GM23248 (cell line): ENCODE measurements at places on chromosomes 12 and 14. TPM values are rescaled to one million over a fixed set of nuclear protein-coding genes. Genes with fewer than 3 reads are reported as not detected.

Gene PKP2
- 0.13 and 0.22 TPM in 2 replicates for total RNA-seq

Gene SMIM41
- not detected in 2 replicates for total RNA-seq

Gene DHRS2
- total RNA-seq, result not detected in 2 replicates

Gene CLEC4A
- total RNA-seq, result not detected in 2 replicates

Gene DDN
- total RNA-seq, result 0.13 TPM in 1 of 2 replicates, not detected in the other

Gene CCDC60
- total RNA-seq, result not detected in 2 replicates

Gene GZMH
- total RNA-seq, result not detected in 2 replicates

DNA sequence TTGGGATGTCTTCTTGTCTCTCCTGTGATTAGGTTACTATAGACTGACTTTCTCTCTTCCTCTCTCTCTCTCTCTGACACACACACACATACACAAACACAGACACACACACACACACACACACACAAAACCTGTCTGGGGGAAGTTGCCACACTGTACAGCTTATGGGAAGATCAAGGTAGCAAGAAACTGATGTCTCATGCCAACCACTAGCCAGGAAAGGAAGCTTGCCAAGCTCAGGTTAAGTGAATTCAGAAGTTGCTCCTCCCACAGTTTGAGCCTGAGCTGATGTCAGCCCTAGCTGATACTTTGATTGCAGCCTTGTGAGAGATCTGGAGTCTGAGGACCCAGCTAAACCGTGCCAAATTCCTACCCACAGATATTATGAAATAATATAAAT is 67.1 kb downstream of the PPFIA2 start:
- DNase-seq, result no peak

DNA sequence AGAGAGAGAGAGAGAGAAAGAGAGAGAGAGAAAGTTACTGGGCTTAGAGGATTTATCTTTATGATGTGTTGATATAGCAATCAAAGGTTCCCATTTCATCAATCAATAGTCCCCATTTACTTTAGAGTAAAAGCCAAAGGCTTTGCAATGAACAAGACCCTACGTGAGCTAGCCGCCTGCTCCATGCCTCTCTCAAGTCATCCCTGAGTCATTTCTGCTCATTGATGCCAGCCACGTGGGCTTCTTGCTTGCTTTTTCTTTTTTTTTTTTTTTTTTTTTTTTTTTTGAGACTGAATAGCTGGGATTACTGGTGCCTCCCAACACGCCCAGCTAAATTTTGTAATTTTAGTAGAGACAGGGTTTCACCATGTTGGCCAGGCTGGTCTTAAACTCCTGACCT is 70.9 kb downstream of the GPR135 start:
- peak; percentile 35 for DNase-seq

DNA sequence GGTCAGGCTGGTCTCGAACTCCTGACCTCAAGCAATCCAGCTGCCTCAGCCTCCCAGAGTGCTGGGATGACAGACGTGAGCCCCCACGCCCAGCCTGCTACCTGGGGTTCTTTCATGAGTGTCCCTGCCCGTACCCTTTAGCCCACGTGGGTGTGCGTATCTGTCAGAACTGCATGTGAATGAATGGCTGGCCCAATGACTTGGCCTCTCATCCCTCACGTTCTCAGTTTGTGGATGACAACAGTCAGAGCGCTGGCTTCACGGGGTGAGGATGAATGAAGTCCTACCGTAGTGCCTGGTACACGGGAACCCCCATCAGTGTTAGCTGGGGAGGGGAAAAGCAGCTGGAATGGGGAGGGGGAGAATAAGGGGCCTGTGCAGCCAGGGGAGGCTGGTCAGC is 16.1 kb upstream of the ZDHHC22 start:
- no peak for DNase-seq

DNA sequence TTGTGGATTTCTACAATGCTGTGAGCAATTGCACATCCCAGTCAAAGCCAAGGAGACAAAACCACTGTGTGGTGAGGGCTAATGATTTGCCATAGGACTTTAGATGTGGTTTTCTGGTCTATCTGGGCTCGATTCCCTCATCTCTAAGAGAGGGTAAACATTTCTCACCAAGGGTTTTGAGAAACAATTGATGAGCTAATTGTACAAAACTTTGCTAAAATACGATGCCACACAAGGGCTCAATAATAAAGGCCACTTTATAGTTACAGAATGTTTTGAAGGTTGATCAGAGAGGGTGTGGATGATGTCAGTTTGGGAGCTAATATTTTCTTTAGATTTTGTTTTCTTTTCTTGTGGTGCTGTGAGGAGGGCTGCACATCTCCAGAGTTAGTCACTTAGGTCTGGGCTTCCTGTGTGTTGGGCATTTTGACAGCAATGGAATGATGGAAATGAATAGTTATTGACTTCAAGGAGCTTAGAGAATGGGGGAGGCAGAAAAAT is 60.8 kb upstream of the SLC38A4 start:
- DNase-seq, result peak; percentile 90

DNA sequence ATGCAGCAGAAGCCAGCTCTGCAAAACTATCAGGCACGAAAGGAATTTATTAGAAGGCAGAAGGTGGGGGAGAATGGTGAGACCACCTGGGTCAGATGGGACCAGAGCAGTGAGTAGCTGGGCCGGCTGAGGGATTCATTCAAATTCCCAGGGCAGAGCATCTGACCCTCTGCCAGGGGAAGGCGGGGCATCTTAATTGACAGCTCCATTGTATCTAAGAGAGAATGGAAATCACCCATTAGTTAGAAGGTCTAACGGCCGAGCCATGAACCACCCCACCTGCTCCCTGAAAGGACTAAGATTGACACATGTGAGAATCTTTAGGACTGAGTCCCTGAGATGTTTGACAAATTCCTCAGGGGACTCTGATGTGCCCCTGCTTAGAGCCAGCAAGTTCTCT is 83.7 kb downstream of the PHETA1 start:
- no peak for DNase-seq

DNA sequence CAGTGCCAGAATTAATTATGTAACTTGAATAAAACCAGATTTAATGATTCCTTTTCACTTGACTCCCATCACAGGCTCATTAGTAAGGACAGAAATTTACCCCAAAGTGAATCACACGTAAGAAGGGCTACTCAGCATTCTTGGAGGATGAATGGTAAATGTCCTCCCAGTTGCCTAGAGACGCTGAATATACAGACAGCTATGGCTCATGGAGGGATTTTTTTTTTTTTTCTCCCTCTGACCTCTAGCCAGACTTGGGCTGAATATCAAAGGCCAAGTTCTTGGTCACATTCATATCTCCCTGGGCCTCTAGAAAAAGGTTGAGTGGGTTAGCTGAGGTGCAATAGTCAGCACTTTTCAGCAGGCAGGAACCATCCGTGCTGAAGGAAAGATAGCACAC is 77.5 kb downstream of the PHLDA1 start:
- DNase-seq, result peak; percentile 99

GRCh38 chr12:16189849-16190248 is 87.6 kb downstream of the SLC15A5 start:
- peak; percentile 58 for DNase-seq

DNA sequence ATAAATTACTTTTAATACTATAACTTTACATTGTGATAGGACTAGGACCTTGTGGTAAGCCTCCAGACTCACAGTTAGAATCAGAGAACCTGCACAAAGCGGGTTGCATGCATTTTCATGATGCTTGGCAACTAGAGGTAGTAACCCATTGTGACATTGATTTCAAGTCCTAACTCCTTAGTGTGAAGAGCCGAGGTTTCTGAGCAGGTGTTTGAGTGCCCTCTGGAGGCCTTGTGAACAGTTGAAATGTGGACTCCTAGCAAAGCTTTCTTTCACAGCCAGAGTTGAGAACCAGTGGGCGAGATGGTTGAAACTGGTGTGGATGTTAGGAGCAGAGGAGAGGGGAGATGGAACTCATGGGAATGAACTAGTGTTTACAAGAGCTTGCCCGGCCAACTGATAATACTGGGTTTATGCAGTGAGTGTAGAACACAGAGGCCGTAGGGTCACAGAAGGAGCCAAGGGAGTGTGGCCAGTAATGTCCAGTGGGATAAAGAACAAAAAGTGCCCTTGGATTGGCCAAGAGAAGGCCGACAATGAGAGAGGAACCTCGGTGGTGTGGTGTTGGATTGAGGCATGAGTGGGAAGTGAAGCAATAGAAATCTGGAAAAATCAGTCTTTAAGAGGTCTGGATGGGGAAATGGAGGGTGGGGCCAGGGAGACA is 10.9 kb downstream of the ZNF664 start:
- peak; percentile 85 for DNase-seq

DNA sequence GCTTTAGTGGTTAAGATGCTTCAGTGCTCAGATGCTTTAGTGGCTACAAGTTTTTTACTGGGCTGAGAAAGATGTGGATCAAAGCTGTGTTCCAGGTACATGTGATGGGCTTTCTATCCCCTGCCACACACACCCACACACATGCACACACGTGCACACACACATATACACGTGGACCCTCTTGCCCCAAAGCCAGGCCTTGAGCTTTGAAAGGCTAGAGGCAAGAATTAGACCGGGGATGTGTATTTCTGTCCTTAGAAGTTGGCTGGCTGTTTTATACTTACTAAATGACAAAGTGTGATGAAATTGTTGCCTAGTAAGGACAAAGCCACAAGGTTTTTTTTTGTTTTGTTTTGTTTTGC is 376.5 kb downstream of the C12orf75 start:
- peak; percentile 4 for DNase-seq

- DNase-seq, result peak; percentile 56
Observed at GRCh38 chr14:77003960-77004710, 24.4 kb downstream of the IRF2BPL start.

DNA sequence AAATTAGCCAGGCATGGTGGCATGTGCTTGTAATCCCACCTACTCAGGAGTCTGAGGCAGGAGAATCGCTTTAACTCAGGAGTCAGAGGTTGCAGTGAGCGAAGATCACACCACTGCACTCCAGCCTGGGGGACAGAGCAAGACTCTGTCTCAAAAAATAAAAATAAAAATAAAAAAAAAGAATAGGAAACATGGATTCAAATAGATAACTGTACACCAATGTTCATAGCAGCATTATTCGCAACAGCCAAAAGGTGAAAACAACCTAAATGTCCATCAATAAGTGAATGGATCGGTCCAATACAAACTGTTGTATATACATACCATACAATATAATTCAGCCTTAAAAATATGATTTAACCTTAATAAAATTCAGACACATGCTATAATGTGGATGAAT is 3.1 kb upstream of the RIPK3 start:
- no peak for DNase-seq

GRCh38 chr12:4287325-4288211 is 14.0 kb downstream of the CCND2 start:
- DNase-seq, result peak; percentile 35

GRCh38 chr14:80946187-80946586 is 4.6 kb upstream of the CEP128 start:
- peak; percentile 64 for DNase-seq

- DNase-seq, result peak; percentile 91
Observed at GRCh38 chr12:3216726-3217682, 139.8 kb downstream of the TSPAN9 start.

GRCh38 chr14:104326848-104327247 is 188.5 kb downstream of the KIF26A start:
- DNase-seq, result no peak

DNA sequence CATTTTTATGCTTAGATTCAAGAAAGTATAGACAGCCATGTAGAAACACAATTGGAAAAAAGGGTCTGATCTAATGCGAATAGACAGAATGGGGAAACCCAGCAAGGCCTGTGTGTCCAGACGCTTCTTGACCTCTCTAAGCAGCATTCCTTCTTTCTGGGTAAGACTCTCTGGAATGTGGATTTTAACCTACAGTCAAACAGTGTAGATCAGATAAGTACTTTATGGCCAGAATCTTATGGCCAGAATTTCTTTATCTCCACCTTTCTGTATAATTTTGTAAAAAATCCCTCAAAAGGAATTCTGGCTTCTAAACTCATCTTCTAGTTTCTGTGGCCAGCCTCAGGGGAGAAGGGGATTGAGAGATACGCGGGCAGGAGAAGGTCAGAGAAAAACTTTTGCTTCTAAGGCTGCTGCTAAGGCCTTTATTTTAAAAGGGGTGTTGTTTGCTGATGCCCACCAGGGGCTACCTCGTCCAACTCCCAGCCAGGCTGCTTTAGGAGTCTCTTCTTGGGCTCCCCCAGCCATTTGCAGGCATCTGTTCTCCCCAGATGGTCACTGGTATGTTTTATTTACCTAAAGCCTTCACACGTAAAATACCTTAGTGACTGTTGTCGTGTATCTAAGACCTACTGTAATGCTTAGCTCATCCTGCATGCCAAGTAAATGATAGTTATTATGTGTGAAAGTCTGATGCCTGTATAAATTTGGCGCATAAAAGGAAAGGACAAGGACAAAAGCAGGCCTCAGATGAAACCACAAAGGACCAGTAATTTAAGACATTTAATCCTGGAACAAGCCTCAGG is 68.4 kb downstream of the ANO6 start:
- DNase-seq, result peak; percentile 68

GRCh38 chr12:5944688-5945070 is 380 bp downstream of the ANO2 start:
- peak; percentile 33 for DNase-seq

DNA sequence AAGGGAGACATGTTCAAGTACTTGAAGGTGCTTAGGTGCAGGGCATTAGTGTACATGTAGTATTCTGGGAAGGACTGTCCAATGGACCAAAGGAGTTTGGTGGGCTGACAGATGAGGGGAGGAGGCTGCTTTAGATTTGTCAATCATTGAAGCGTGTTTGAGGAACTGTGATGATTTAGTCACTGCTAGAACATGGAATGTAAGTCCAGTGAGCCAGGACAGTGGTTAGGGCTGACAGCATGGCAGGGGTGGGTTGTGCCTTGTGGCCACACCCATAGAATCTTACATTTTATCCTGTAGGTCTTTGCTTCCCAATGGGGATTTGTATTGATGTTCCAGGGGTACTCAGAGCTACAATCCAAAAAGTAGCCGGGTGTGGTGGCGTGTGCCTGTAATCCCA is 24.6 kb downstream of the DIP2B start:
- DNase-seq, result no peak

DNA sequence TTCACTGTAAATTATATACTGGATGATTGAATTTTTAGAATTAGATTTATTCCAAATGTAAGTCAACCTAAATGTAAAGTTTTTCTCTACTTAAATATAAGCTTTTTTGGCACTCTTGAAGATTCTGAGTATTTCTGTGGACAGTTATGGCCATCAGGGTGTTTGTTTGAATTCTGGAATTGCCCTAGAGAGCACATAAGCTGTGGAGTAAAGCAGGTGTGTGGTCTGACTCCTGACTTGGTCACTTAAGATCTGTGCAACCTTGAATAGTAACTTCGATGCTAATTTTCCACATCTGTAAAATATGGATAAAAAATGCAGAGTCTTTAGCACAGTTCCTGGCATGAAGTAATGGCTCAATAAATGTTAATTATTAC is 64.4 kb downstream of the FUT8 start:
- DNase-seq, result no peak

- DNase-seq, result no peak
Observed at GRCh38 chr12:31311634-31312258, 14.2 kb downstream of the SINHCAF start.

DNA sequence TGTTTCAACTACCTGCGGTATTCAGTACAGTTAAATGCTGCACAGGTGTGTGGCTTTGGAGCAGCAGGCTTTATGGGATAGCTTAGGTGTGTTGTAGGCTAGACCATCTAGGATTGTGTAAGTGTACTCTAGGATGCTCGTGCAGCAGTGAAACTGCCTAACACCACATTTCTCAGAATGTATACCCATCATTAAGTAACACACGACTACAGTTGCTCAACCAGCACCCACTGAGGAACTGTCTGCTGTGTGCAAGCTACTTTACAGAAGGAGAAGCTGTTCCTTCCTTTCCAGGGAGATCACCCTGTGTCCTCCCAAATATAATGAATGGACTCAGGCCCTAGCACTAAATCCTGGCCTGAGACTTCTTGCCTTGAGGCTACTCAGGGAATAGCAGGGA is 94.8 kb downstream of the SLC24A4 start:
- no peak for DNase-seq
